ENCODE measurements at places on chromosomes 1 and 21. TPM values are rescaled to one million over a fixed set of nuclear protein-coding genes. Genes with fewer than 3 reads are reported as not detected.

The A3GALT2 gene
- not detected for polyA plus RNA-seq

The ITLN2 gene
- polyA plus RNA-seq = 0.47 TPM

The THEMIS2 gene
- 3.2 TPM for polyA plus RNA-seq

The TAS1R1 gene
- 0.08 TPM for polyA plus RNA-seq

The KCNE2 gene
- polyA plus RNA-seq = 1.2 TPM

The S100A7A gene
- not detected for polyA plus RNA-seq

The OR14K1 gene
- polyA plus RNA-seq = not detected

The IVL gene
- polyA plus RNA-seq = not detected

The HTR1D gene
- polyA plus RNA-seq = 0.28 TPM

The LENEP gene
- polyA plus RNA-seq = not detected

The TRIM67 gene
- 0.08 TPM for polyA plus RNA-seq

DNA sequence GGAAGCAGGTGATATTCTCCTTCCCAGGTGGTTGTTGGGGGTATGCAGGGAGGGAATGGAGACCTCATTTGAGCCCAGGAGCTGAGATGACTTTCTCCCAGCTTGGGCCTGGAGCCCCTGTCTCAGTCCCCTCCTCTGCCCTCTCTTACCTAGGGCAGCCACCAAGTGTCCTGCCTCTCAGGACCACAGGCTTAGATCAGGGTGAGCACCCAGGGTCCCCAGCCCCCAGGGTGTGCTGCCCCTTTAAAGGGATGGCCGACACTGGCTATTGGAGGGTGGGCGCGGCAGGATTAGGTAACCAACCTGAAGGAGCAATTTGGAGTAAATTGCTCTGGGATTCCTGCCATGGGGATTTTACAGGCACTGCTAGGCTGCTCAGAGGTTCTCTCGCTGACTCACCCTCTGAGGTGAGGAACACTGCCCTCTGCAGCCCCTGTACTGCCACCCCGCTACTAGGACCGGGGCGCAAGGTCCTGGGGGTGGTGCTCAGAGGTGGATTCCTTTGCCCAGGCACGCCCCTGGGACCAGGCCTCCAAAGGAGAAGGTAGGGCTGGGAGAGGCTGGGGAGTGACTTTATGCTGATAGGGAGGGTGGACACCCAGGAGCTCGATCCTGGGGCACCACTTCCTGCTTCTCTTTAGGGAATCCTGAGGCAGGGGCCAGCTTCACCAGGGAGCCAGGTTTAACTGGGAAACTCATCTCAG lies 1.5 kb downstream of the RPS6KA1 start:
- DNase-seq = no peak

GRCh38 chr1:20470194-20470593 lies 15.8 kb downstream of the CAMK2N1 start:
- no peak for DNase-seq

DNA sequence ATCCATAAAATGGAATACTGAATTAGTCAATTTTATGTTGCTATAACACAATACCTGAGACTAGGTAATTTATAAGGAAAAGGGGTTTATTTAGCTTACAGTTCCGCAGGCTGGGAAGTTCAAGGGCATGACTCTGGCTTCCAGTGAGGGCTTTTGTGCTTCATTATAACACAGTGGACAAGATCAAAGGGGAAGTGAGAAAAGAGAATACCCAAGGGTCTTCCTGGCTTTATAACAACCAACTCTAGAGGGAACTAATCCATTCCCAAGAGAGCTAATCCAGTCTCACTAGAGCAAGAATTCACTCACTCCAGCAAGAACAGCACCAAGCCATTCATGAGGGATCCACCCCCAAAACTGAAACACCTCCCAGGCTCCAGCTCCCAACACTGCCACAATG lies 3.1 kb downstream of the KIFAP3 start:
- no peak for DNase-seq

DNA sequence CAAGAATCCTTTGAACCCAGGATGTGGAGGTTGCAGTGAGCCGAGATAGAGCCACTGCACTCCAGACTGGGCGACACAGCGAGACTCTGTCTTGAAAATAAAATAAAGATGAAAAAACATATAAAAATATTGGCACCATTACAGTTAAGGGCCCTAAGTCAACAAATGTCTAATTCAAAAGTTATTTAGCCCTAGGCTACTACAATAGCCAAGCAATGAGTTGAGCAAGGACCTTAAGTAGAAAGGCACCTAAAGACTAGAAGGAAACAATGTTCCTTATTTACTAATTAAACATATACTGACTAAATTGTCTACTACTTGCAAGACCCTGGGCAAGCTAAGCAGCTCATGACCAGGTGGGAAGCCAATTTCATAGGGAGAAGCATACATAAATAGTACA lies 4.1 kb downstream of the PIK3R3 start:
- DNase-seq = no peak

- no peak for DNase-seq
Measured at GRCh38 chr1:182215764-182216163, 154.3 kb upstream of the ZNF648 start.

DNA sequence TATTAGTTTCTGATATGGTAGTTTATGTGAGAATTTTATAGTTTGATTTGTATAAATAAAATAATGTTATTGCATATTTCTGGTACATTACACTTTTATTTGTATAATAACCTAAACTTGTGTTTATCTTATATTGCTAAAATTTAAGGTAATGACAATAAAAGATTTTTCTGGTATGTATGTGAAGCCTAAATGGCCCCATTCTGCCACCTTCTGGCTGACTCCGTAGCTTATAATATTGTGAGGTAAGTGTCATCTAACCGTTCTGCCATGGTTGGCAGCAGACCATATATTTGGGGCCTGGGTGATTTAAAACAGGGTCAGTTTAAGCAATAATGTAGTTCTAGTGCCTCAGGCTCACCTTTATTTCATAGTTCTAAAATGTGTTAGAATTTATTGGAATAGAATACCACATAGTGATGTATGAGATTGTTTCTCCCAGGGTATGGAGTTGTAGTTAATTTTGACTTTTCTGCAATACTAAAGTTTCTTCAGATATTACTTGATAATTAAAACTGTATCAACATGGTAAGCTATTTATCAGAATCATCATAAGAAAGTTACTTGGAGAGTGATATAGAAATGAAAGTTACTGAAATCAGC lies 21.2 kb upstream of the PRKACB start:
- DNase-seq = no peak

- no peak for DNase-seq
Measured at GRCh38 chr21:38486706-38487105, 11.6 kb downstream of the ERG start.

DNA sequence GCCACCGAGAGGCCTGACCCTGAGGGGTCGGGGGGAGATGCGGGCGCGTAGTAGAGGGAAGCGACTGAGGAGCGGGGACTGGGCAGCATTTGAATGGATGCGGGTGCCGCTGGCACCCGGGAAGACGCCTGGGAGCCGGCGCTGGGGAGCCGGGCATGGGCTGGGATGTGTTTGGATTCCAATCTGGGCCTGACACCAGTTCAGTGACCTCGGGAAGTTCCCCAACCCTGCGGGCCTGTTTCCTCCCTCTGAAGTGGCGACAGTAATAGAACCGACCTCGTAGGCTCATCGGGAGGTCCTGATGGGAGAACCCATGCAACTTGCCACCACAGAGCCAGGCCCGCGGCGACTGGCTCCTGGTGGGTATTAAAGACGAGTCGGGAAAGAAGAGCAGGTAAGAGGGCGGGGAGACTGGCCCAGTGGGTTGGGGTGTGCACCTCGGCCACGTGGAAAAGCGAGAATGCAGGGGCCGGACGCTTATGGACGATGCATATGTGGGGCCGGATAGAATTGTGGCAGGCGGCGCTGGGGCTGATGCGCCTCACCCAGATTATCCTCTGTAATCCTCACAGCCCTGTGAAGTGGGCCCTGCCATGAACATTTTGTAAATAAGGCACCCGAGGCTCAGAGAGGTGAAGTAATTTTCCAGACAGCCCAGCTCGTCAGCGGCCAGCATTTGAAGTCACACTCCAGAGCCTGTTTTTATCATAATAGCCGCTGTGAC lies 105.8 kb downstream of the SLC16A1 start:
- DNase-seq = no peak

DNA sequence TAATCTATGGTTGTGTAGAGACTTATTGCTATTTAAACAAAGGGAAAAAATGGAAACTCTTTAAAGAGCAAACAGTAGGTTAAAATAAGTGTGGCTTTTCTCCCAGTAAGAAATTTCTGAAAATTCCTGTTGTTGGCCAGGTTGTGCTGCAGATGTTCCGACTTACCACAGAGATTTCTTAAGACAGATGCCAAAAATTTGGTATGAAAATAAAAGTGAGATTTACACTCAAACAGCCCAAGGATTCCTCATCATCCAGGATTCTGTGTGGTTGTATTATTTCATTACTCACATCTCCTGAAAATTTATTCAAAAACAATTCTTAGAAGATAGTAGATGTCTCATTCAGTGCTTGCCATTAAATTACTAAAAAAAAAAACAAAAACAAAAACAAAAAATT lies 296.7 kb upstream of the PTBP2 start:
- no peak for DNase-seq

DNA sequence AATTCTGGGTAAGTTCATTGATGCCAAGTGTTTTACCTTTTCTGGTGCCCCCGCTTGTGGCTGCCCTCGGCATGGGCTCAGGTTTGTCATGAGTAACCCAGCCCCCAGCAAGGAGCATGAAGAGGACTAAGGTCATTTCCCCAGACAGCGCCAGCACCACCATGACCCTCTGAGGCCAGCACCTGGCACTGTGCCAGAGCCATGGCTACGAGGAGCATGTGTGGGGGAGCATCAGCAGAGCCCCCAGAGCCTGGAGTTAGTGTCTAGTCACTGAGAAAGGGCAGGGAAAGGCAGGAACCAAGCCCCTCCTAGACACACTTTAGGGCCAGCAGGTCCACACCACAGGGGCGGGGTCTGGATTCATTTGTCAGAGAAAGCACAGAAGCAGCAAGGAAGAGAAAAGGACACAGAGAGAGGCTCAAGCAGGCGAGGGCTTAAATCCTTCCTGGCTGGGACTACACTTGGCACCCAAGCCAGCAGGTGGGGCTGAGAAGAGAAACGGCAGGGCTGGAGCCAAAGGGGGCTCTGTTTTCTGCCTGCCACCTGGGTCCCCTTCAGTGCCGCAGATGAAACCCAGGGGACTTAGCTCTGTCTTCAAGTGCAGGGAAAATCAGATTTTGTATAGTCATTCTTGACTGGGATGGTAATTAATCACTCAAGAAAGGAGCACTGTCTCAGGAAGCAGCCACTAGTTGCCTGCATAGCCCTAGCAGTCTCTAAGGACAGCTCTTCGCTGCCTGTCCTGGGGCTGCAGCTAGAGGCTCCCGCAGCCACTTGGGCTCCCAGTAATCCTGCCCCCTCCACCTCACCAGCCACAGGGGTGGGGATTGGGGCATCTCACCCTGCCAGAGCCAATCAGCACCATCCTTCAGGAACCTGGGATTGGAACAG lies 79.6 kb upstream of the ZC3H12A start:
- DNase-seq = no peak

- no peak for DNase-seq
Measured at GRCh38 chr21:40714536-40714935, 132.4 kb downstream of the DSCAM start.

DNA sequence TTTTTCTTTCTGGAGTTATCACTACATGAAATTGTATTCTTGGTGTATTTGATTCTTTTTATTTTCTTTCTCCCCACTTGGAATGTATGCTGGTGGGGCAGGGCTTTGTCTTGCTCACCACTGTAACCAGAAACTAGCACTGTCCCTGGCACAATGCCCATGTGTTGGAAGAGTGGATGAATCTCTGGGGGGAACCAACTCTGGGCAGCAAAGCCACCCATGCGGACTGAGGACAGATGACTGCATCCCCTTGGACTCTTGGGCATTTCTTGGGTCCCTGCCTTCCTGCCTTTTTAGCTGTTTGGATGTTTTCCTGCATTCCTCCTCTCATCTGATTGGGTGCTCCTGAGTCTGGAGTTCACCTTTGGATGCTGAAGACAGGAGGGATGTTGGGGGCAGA lies 6.1 kb downstream of the CYP4B1 start:
- no peak for DNase-seq

DNA sequence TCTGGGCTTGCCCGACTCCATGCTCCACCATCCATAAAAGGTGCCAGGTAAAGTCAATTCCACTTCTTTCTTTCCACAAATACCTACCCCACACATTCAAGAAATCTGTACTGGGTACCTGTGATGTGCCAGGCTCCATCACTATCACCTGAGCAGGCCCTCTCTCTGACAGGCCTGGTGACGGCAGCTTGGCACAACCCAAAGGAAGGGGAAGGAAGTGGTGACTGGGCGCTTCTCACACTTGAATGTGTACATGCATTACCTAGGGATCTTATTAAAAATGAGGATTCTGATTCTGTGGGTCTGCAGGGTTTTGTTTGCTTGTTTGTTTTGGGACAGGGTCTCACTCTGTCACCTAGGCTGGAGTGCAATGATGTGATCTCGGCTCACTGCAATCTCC lies 7.5 kb downstream of the HTR1D start:
- no peak for DNase-seq

DNA sequence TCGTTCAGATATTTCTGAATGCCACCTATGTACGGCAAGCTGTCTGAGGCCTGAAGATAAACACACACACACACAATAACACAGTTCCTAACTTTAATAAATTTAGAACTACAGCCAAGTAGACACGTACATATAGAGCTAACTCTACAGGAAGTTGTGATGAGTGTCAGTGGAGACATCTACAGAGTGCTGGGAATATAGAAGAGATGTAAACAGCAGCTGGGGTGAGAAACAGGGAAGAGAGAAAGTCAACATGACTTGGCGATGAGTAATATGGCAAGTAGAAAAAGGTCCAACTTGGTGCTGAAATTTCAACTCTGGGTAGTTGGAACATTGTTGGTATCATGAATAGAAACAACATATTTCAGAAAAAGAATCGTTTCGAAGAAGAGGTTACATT lies 206.5 kb downstream of the ZP4 start:
- DNase-seq = no peak

GRCh38 chr21:37208056-37208721 lies 58.9 kb downstream of the VPS26C start:
- peak; percentile 31 for DNase-seq

DNA sequence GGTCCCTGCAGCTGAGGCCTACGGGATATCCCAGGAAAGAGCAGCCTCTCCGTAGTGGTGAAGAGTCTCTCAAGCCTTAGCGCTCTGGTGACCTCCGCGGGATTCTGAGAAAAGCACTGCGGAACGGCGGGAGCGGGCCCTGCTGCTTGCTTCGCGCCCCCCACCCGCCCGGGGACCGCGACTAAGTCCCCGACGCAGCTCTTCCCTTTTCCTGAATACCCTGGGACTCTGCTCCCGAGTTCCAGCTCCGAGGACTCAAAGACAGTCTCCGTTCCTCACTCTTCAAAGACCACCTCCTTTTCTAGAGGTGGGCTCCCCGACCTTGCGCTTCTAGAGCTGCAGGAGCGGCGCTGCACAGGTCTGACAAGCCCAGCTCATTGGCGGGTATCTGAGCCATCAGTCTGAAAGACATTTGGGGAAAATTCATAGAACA lies 3.6 kb upstream of the PRRX1 start:
- no peak for DNase-seq

DNA sequence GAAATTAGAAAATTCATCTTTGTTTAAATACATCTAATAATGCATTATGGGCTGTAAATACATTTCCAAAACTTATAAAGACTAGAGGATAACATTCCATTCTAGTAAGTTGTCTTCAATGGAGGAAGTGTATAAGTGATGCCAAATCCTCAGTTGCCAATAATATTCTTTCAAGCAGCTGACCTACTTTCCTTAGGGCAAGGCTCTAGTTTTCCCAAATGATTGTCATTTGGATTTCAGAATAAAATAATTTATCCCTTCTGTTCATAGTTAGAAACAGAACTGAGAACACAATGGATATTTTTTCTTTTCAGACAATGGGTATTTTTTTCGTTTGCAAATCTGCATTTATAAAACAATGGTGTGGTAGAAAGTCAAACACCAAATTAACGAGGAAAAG lies 354.9 kb upstream of the ADAMTS5 start:
- DNase-seq = no peak

GRCh38 chr1:173328961-173329360 lies 121.8 kb upstream of the TNFSF4 start:
- DNase-seq = no peak

Data from right renal cortex interstitium (tissue), 3 donors.